Left ventricle myocardium inferior (tissue), 1 donor: ENCODE measurements at places on chromosomes 16 and 17.

- DNase-seq = no peak
Observed at GRCh38 chr16:47881574-47881973, 274.2 kb downstream of the ABCC12 start.

GRCh38 chr17:69207151-69207550, 21.5 kb downstream of the ABCA10 start:
- no peak for DNase-seq

DNA sequence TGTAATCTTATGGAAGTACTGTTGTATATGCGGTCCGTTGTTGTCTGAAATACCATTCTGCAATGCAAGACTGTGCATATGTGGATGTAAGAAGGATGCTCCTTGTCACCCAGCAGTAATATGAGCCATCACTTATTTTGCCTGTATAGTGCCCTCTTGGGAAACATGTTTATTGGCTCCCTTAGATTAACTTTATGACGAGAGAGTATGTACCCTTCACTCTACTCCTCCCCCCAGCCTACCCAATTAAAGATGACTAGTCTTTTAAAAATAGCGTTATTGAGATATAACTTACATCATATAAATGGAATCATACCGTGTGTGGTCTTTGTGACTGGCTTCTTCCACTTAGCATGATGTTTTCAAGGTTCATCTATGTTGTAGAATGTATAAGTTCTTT, 33.6 kb downstream of the FTO start:
- no peak for DNase-seq

GRCh38 chr16:87233928-87234327, 83.3 kb downstream of the C16orf95 start:
- no peak for DNase-seq

GRCh38 chr17:61579961-61580360, 11.1 kb downstream of the NACA2 start:
- no peak for DNase-seq

DNA sequence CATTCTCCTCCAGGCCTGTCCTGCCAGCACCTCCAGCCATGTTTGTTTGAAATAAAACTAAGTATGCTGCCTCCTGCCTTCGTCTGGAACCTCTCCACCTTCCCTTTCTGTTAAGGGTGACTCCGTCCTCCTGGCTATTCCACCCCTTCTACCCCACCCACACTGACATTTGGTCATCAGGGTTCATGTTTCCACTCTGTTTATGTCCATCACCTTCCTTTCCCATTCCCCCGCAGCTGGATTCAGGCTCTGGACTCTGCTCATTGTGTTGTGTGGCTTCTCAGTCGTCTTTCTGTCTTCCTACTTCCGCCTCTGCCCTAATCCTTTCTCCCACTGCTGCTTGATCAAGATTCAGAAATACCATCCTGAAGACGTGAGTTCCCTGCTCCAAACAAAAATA, 28.6 kb downstream of the EPN2 start:
- no peak for DNase-seq

DNA sequence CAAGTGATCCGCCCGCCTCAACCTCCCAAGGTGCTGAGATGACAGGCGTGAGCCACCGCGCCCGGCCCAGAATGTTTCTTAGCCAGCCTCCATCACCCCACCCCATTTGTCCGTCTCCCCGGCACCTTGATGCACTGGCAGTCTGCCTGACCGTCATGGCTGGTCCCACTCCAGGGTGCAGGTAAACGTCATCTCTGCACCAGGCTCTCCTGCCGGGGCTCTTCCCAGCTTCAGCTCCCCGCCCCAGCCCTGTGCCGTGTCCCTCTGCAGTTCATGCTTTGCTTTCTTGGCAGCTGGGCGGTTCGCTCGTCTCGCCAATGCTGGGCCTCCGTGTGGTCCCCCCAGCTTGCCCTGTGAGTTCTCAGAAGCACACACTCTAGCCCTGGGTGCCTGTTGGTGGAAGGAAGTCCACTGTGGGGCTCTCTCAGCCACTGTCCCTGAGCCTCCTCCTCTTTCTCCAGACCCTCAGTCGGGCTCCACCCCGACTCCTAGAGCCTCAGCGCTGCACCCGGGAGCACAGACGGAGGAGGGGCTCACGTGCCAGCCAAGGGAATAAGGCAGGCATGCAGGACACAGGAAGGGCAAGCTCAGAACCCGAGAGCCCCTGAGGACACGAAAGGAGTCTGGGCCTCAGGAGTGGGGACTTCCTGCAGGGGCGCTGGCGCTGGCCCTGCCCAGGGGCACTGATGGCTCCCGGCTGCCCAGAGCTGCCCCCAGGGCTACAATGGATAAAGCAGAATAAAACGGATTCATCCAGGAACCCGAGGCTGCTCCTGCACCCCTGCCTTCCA, 12.0 kb downstream of the HS3ST6 start:
- no peak for DNase-seq

- peak; percentile 62 for DNase-seq
Observed at GRCh38 chr17:2122641-2123302, 67.9 kb downstream of the HIC1 start.

DNA sequence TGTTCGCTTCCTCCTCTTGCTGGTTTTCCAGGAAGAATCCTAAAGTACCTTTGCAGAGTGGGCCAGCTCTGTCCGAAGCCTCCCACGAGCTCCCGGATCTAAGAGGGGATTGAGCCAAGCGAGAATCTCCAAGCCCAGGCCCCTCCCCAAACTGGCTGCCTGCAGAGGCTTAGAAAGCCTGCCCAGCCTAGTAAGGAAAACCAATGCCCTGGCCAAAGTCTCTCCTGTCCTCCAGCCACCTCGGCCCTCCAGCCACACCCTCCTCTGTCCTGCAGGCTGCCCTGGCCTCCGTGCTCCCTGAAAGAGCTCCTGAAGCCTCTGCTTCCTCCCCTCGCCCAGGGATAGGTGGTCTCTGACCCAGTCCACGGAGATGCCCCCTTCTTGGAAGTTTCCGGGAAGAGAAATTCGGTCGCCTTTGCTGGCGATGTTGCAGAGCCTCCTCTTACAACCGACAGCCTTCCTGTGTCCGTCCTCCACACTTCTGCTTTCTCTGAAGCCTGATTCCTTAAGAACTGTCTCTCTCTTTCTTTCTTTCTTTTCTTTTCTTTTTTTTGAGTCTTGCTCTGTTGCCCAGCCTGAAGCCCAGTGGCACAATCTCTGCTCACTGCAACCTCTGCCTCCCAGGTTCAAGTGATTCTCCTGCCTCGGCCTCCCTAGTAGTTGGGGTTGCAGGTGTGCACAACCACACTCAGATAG, 54.9 kb upstream of the TOB1 start:
- no peak for DNase-seq

DNA sequence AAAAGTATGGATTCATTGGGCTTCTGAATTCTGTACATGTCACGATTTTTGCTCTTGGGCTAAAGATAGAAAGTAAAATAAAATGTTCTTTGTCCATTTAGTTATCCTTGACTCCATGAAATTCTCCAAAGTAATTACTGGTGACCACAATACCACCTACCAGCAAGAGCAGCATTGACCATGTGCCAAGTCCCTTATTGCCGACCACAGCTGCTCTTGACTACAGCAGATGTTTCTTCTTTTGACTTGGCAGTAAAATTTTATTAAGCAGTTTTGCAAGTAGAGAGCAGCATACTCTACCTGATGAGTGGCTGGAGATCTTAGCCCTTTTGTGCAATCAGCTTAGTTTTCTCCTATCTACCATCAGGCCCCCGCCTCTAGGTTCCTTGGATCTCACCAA, 152.2 kb upstream of the TBX2 start:
- no peak for DNase-seq

DNA sequence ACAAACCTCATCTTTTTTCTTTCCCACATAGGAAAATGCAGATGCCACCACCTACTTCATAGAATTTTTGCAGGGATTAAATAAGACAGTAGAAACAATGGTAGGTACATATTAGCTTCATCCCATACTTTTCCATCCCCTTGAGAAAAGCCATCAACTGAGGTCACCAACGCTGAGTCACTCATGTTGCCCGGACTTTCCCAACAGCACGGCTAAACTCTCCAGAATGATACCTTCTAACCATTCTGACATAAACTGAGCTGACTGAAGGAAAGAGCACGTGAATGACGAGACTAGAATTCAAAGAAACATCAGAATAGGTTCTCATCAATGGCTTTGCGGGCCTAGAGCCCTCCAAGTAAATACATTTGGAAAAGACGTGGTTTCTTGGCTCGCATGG, 146.0 kb upstream of the RCVRN start:
- no peak for DNase-seq

- no peak for DNase-seq
Observed at GRCh38 chr17:35521150-35521549, 16.3 kb downstream of the SLFN12L start.

GRCh38 chr16:31718998-31719397, 154.6 kb upstream of the ZNF267 start:
- DNase-seq = no peak

DNA sequence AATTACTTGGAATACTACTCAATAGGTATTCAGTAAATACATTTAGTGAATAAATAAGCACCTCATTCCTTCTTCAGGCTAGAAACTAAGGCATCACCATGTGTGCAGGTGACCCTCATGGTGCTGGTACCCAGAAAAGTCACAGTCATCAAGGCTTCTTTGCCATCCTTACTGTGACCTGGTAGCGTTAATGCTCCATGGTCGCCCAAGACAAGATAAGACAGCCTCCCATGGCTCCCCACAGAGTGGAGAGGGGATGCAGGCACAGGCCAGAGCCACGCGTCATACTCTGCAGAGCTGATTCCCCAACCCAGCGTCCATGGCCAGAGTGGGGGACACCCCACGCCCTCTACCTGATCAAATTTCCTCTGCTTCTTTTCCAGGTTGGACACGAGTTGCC, 73.8 kb downstream of the NDE1 start:
- no peak for DNase-seq
